ENCODE measurements at places on chromosomes 5 and 9. TPM values are rescaled to one million over a fixed set of nuclear protein-coding genes. Genes with fewer than 3 reads are reported as not detected.

The PCSK5 gene
- 2.5 TPM for total RNA-seq

The GOLGA1 gene
- 7.4 TPM for total RNA-seq

The GABRA1 gene
- not detected for total RNA-seq

The SLC36A2 gene
- not detected for total RNA-seq

The PRR16 gene
- total RNA-seq, result not detected

The SPINK7 gene
- not detected for total RNA-seq

The GMCL2 gene
- not detected for total RNA-seq

The KCNV2 gene
- total RNA-seq, result not detected

The LCN1 gene
- not detected for total RNA-seq

The NMUR2 gene
- total RNA-seq, result not detected

The TLE1 gene
- total RNA-seq, result 32.2 TPM

The NUTM2F gene
- total RNA-seq, result not detected

The PCDHB11 gene
- total RNA-seq, result 0.16 TPM

The CDKN2B gene
- total RNA-seq, result 3.1 TPM

The ZNF462 gene
- 6.8 TPM for total RNA-seq

The DMGDH gene
- total RNA-seq, result 0.50 TPM

The ARSI gene
- 0.16 TPM for total RNA-seq

The LHX3 gene
- total RNA-seq, result not detected

The MRNIP gene
- 13.8 TPM for total RNA-seq

The LRRC19 gene
- total RNA-seq, result not detected

The ZBTB5 gene
- total RNA-seq, result 5.3 TPM
